Stimulated activated CD4-positive, alpha-beta T cell treated with anti-CD3 and anti-CD28 coated beads, Interleukin-15, amount 100 ng/mL, for 1 hour (primary cell): ENCODE measurements at places on chromosomes 2 and 18.

GRCh38 chr2:110886826-110887573 is 154.6 kb downstream of the ACOXL start:
- no peak for DNase-seq

DNA sequence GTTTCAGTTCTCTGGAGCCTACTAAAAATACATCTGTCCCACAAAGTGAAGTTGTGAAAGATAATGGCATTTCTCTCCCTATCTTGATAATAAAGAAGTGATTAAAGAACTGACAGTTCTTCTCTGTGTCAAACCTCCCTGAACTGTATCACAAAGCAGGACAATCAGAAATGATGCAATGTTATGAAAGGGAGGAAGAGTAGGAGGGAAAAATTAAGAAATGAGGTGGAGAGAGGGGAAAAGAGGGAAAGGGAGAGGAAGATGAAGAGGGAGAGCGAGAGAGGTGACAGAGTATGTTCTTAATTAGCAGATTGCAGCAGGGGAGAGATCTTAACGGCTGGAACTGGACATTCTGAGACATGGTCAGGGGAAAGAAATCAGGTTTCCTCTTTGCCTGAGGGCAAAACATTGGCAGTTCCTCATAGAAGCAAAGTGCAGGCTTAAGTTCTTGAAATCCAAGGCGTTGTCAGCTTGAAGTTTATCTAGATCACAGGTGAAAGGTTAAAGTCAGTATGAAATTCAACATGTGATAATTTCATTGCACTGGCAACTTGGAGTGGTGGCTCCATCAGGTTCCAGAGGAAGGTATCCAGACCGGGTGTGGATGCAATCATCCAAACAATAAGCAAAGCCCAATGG is 54.6 kb downstream of the RDH14 start:
- no peak for DNase-seq

DNA sequence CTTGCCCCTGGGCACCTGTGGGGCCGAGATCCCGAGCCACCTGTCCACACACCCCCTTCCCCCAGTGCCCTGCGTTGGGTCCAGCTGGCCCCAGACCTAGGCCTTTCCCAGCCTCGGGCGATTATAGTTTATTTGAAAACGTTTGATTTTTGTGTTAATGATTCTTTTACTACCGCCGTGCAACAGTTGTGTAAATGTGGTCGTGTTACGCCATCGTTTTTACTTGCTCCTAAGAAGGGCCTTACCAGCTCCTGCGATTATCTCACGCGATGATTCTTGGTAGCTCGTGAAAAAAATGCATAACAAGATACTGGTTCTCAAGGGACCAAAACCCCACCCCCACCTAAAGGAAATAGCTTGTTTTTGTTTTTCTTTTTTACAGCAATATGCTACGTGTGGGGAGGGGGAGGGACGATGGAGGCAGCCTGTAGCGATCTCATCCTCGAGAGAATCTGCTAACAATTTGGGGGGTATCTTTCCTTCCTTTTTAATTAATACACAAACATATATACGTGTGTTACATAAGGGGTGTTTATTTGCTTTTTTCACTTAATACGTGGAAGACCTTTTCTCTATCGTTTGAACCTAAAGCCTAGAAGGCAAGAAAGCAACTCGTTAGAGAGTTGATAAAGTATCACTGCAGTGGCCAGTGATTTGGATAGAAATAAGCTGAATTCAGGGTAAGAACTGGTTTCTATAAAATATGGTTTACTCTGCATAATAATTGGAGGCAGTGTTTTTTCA is 1.0 kb downstream of the ZDBF2 start:
- DNase-seq: no peak

DNA sequence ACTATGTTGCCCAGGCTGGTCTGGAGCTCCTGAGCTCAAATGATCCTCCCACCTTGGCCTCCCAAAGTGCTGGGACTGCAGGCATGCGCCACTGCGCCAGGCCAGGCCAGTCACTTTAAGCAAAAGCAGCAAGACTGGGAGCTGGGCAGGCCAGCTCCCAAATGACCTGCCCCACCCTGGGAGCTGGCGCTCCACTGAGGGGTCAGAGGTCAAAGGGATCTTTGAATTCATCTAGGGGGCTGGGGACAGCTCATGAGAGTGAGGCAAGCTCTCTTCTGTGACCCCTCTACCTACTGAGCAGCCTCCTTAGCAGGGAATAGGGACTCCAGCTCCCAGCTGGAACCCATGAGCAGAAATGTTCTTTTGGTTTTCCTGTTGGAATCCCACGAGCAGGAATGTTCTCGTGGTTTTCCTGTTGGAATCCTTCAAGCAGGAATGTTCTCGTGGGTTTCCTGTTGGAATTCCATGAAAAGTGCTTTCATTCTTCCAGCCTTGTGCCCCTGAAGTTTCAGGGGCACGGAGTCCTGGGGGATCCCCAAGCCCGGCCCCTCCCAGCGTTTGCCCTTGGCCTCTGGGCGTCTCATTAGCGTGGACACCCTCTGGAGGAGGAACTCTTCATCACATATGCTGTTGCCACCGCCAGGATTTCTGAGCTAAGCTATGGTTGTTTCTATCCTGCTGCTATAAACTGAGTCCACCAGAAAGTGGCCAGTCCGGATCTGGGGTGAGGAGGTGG is 162.0 kb upstream of the HAAO start:
- DNase-seq: no peak

DNA sequence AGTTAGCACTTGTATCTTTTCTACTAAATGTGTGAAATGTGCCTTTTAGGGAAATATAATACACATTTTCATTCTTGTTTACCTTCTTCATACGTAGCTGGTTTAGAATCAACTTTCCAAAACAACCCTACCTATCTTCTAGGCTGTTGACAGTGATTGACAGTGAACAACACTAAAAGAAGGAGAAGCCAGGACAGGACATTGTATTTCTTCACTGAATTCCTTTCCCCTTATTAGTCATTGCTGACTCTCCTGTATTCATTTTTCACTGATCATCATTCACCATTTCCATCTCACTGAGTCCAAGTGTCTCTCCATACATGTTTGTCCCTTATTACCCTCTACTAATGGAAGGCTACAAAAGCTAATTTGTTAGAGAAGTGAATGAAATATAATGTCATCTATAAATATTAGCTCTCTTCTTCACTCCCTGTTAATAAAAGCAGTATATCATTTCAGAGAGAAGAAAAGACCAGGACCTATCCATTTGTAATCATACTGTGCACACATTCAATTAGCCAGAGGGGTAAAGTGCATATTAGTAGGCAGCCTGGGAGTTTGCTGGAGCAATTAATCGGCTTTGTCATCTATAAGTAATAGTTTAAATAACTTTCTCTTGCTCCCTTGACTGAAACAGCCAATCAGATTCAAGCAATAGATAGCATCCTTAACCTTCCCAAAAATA is 192.5 kb upstream of the FOSL2 start:
- no peak for DNase-seq

DNA sequence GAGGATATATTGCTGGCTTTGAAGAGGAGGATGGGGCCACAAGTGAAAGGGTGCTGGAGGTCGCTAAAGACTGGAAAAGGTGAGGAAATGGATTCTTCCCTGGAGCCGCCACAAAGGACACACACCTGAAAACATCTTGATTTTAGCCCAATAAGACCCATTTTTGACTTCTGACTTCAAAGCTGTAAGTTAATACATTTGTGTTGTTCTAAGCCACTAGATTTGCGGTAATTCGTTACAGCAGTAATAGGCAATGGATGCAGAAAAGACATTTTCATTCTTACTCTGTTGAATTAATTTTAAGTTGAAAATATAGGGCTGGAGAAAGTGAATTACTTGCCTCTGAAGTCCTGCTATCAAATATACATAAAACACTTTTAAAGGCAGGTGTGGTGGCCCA is 117.7 kb upstream of the RAB12 start:
- DNase-seq: no peak

DNA sequence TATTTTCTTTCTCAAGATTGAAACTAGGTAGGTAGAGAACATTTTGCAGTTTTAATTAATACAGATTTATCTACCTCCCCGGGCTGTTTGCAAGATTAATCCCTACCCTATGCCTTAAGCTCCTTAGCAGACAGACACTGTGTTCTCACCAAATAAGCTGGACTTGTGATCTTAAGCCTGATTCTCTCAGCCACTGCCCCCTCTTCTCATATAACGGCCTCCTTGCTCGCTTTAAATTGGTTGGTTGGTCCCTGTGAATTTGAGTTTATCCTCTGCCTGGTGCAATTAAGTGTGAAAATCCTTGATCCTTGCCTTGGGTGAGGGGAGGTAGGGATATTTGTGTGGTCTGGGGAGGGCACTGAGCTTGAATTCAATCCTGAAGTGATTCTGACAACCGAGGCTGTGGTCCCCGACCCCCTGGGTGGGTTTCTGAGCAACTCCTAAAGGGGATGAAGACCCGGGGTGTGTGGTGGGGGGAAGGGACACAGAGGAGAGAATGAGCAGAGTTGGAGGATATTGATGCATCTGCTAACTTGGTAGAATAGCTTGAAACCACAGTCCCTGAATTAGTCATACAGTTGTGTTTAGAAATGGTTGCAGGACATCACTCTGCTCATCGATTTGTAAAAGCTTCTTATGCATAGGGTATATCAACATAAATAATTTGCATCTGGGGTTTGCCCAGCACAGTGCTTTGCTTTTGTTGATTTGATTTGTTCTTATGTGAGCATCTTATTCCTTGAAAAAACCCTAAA is 36.9 kb upstream of the NCKAP5 start:
- DNase-seq: no peak

- peak; percentile 97 for DNase-seq
Measured at GRCh38 chr2:69914950-69915945, at the start of gene MXD1. TSS of gene MXD1 (plus strand) at chr2:69915109. CDS start at chr2:69915331, 222 bp downstream.

DNA sequence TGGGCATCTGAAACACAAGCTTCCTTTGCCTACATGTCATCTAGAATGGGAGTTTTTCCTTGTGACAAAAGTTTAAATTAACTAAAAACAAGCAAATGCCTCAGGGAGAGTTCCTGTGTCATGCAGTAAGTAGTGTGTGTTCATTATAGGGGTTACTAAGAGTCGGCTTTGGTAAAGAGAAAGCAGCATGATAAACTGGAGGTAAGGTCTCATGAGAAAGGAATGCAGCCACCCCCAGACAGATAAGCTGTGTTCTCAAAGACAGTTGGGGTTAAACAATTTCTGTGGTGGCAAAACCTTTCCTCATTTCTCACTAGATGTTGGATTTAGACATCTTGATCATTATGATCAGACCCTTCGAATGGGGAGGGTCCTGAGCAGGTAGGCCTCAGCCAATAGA is 129.7 kb downstream of the MAP4K4 start:
- no peak for DNase-seq

DNA sequence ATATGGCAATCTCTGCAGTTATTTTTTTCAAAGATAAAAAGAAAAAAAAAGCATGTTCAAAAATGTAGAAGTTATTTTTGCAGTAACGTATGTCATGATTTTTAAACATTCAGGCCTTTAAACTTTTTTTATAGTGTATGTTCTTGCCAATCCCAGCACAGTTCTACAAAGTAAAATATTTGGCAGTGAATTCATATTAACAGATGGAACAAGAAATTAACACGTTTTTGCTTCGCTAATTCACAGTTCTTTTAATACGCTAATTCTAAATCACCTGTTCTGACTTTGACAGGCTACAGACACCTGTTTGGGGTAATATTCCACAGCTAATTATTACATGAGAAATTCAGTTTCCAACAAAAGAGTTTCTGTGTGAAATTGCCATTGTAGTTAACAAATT is 183.2 kb downstream of the ARHGAP15 start:
- DNase-seq: no peak

DNA sequence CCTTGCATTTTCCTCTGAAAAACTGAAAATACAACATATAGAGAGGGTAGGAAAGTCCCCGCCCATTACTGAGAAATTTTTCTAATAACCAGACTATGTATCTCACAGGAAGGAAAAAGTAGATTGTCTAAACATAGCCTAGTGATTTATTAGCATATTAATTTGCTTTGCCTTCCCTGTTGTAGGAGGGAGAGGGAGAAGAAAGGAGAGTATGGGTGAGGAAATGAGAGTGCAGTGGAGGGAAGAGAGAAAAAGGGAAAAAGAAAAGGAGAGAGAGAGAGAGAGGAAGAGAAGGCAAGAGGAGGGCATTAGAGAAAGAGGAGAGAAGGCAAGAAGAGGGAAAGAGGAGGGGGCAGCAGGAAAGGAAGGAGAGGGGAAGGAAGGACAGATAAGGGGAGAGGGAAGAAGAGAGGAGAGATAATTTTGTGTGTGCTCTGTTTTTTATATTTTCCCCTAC is 3.6 kb upstream of the KYNU start:
- DNase-seq: no peak

- no peak for DNase-seq
Measured at GRCh38 chr2:13745330-13745729, 887.2 kb upstream of the LRATD1 start.

DNA sequence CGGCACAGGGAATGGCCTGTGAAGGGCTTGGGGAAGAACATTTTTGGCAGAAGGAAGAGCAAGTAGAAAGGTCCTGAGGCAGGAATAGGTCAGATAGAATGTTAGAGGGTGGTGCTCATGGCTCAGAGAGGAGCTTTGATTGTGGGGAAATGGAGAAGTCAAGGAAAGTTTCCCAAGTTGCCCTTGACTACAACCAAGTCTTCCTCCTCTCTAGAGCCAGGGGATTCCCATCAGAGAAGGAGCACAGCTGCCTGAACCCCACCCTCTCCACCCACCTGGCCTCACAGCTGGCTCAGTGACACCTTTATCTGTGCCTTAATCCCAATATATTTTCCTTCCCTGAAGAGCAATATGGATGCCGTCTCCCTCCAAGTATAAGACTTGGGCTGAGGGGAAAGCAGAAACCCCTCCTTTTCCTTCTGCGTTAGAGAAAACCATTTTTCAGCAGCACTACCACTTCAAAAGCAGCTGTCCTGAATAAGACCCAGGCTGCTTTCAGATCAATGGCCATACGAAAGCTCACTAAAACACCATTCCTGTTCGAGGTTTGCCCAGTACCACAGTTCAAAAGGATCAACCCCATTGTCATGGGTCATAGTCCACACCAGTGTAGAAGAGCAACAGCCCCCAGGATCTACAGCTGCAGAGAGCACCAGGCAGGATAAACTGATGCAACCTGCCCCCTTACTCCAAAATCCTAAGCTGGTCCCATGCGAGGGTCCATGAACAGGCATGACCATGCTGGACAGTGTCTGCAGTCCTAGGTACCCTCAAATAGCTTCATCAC is 199.6 kb downstream of the AFF3 start:
- no peak for DNase-seq

GRCh38 chr2:146579147-146579930 is 1265.5 kb upstream of the ACVR2A start:
- no peak for DNase-seq

GRCh38 chr18:8978394-8978793 is 124.1 kb upstream of the NDUFV2 start:
- no peak for DNase-seq

- no peak for DNase-seq
Measured at GRCh38 chr2:240424341-240425235, 10.9 kb upstream of the GPC1 start.
